ENCODE measurements at places on chromosomes 11 and 22. TPM values are rescaled to one million over a fixed set of nuclear protein-coding genes. Genes with fewer than 3 reads are reported as not detected.
A peak's percentile ranks its signal among the peaks of the same experiment; 100 is the strongest.

RNH1 gene
- total RNA-seq: 101 TPM

CD3D gene
- 1.8 TPM for total RNA-seq

GSTT4 gene
- not detected for total RNA-seq

MEI1 gene
- 28.9 TPM for total RNA-seq

RIBC2 gene
- 0.32 TPM for total RNA-seq

ANO3 gene
- not detected for total RNA-seq

CEP126 gene
- total RNA-seq: 1.4 TPM

BRSK2 gene
- total RNA-seq: 0.11 TPM

- H3K4me1 ChIP-seq: no peaks in the 10 kb centered on the region
- H3K27me3 ChIP-seq: no peaks in the 10 kb centered on the region
- H3K36me3 ChIP-seq: no peaks in the 10 kb centered on the region
- no peak overlapping the region for H3K27ac ChIP-seq
- no peak overlapping the region for H3K4me3 ChIP-seq
- no peak for DNase-seq
Observed at GRCh38 chr11:1350086-1350725, 39.5 kb upstream of the BRSK2 start.

GRCh38 chr22:46078241-46079092 is 71.9 kb upstream of the PPARA start:
- no peaks in the 10 kb centered on the region for H3K27me3 ChIP-seq
- DNase-seq: no peak
- H3K27ac ChIP-seq: no peak overlapping the region

- peak overlapping the region; percentile 95 for H3K27ac ChIP-seq
- no peaks in the 10 kb centered on the region for H3K27me3 ChIP-seq
- no peak for DNase-seq
- H3K36me3 ChIP-seq: peaks cover 38% of the 10 kb centered on the region
- H3K4me3 ChIP-seq: peak overlapping the region; percentile 97
Observed at GRCh38 chr11:64879244-64879900, 951 bp upstream of the EHD1 start.

GRCh38 chr22:30830907-30831306 is 136.2 kb downstream of the OSBP2 start:
- peaks cover 7% of the 10 kb centered on the region for H3K27me3 ChIP-seq
- H3K36me3 ChIP-seq: no peaks in the 10 kb centered on the region
- H3K4me1 ChIP-seq: no peaks in the 10 kb centered on the region
- no peak overlapping the region for H3K27ac ChIP-seq

- H3K4me3 ChIP-seq: peak overlapping the region; percentile 58
- no peaks in the 10 kb centered on the region for H3K36me3 ChIP-seq
- no peak for DNase-seq
- peaks cover 36% of the 10 kb centered on the region for H3K27me3 ChIP-seq
Observed at GRCh38 chr11:123357990-123358827, 71.9 kb upstream of the GRAMD1B start.

GRCh38 chr11:96259134-96259830 is 83.7 kb downstream of the MAML2 start:
- H3K36me3 ChIP-seq: no peaks in the 10 kb centered on the region
- peak overlapping the region; percentile 99 for H3K27ac ChIP-seq
- H3K4me3 ChIP-seq: peak overlapping the region; percentile 75
- H3K27me3 ChIP-seq: no peaks in the 10 kb centered on the region
- H3K4me1 ChIP-seq: peaks cover 82% of the 10 kb centered on the region

DNA sequence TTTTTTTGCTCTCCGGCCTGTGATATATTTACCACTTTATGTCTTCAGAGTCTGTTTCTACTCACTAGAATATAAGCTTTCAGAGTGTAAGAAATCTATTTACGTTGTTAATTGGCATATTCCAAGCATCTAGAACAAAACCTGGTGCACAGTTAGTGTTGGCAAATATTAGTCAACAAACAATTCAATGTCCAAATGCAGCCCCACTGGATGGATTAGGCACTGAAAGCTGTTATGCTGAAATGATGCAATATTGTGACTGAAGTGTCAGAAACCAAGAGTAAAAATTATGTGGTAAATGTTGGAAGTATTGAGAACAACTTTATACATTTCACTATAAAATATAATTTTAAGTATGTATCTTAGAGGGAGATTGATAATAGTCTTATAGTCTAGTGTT is 24.8 kb downstream of the CASP4 start:
- no peaks in the 10 kb centered on the region for H3K27me3 ChIP-seq
- no peak overlapping the region for H3K27ac ChIP-seq
- peaks cover 61% of the 10 kb centered on the region for H3K36me3 ChIP-seq

DNA sequence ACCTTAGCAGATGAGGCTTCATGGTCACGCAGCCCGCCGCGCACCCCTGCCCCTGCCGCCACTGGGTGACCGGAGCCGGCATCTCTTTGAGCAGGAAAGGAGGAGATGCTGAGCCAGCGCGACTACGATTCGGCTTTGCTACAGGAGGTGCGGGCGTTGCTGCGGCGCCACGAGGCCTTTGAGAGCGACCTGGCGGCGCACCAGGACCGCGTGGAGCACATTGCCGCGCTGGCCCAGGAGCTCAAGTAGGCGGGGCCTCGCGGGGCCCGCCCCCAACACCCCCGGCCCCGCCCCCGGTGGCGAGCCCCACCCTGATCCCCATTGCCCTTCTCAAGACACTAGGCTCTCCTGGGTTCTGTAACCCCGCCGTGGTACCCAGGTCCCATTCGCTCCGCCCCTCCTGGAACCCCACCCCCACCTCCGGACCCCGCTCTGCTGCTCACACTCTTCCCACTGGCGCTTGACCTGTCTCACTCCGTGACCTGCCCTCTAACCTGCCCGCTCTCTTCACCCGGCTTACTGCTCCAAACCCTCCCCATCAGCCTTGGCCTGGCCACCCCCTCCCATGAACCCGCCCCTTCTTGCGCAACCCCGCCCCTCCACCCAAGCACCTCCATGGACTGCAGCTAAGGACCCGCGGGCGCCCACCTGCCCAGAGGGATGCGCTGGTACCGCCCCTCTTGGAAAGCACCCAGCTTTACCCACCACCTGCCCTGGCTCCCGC is 9.1 kb downstream of the CTSF start:
- H3K27me3 ChIP-seq: peaks cover 16% of the 10 kb centered on the region
- no peaks in the 10 kb centered on the region for H3K36me3 ChIP-seq
- no peak overlapping the region for H3K4me3 ChIP-seq
- no peak overlapping the region for H3K27ac ChIP-seq
- no peak for DNase-seq

- no peak overlapping the region for H3K27ac ChIP-seq
- peaks cover 7% of the 10 kb centered on the region for H3K27me3 ChIP-seq
- no peak overlapping the region for H3K4me3 ChIP-seq
- H3K36me3 ChIP-seq: no peaks in the 10 kb centered on the region
Observed at GRCh38 chr11:134901955-134902918, 490.2 kb upstream of the B3GAT1 start.

GRCh38 chr22:29700900-29701154 is 19.0 kb upstream of the CABP7 start:
- H3K36me3 ChIP-seq: peaks cover 23% of the 10 kb centered on the region
- no peak for DNase-seq
- peaks cover 4% of the 10 kb centered on the region for H3K27me3 ChIP-seq
- no peak overlapping the region for H3K27ac ChIP-seq
- H3K4me3 ChIP-seq: no peak overlapping the region
- peaks cover 20% of the 10 kb centered on the region for H3K4me1 ChIP-seq

DNA sequence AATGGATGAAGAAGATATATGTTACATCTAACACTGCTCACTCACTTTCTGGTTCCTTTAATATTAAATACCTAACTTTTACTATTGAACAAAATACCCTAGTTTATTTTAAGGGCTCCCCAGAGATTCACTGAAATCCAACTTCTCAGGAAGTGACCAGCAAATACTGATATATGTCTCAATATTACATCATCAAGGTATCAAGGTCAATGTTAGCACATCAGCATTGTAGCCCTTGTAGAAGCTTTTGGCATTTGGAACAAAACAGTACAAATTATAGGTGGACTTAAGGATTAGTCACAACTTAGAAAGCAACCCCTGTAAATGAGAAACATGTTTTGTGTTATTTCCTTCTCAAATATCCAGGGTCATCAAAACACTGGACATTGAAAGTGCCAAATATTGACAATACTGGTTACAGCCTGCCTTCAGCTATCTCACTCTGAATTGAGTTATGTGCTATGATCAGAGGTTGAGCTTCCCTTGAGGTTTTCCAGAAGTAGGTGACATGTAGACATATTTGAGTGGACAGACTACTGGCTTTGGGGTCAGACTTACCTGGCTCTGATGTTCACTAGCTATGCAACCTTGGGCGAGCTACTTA is 1.9 kb upstream of the ATL3 start:
- H3K4me1 ChIP-seq: peaks cover 21% of the 10 kb centered on the region
- no peak overlapping the region for H3K27ac ChIP-seq
- no peaks in the 10 kb centered on the region for H3K27me3 ChIP-seq
- H3K4me3 ChIP-seq: no peak overlapping the region
- peaks cover 3% of the 10 kb centered on the region for H3K36me3 ChIP-seq
- no peak for DNase-seq

GRCh38 chr11:117610045-117610444 is 187.0 kb downstream of the DSCAML1 start:
- peaks cover 21% of the 10 kb centered on the region for H3K27me3 ChIP-seq
- no peak overlapping the region for H3K4me3 ChIP-seq
- H3K36me3 ChIP-seq: no peaks in the 10 kb centered on the region
- H3K27ac ChIP-seq: no peak overlapping the region
- no peak for DNase-seq

- no peaks in the 10 kb centered on the region for H3K4me1 ChIP-seq
- no peaks in the 10 kb centered on the region for H3K36me3 ChIP-seq
- DNase-seq: no peak
- H3K27me3 ChIP-seq: no peaks in the 10 kb centered on the region
Observed at GRCh38 chr11:114609429-114609828, 13.8 kb upstream of the NXPE4 start.

DNA sequence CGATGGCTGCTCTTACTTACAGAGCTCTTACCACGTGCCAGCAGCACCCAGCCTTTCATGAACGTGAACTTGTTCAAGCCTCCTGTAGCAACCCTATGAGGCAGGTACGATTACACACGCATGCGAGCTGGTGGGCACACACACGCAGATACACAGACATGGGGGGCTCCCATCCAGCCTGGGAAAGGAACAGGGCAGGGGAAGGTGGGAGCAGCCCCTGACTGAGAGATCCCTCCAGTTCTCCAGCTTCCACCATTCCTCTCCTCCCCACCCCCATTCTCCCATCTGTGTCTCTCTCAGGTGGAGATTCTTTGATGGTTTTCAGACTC is 37.6 kb upstream of the WNT11 start:
- DNase-seq: no peak
- H3K27ac ChIP-seq: no peak overlapping the region
- no peak overlapping the region for H3K4me3 ChIP-seq
- peaks cover 4% of the 10 kb centered on the region for H3K27me3 ChIP-seq
- no peaks in the 10 kb centered on the region for H3K36me3 ChIP-seq

- no peak for DNase-seq
- H3K27ac ChIP-seq: peak overlapping the region; percentile 95
- H3K4me1 ChIP-seq: peaks cover 53% of the 10 kb centered on the region
- peaks cover 87% of the 10 kb centered on the region for H3K36me3 ChIP-seq
Observed at GRCh38 chr11:65654375-65655349, 8.1 kb downstream of the RELA start.

- no peak overlapping the region for H3K27ac ChIP-seq
- DNase-seq: no peak
- peaks cover 2% of the 10 kb centered on the region for H3K27me3 ChIP-seq
- no peak overlapping the region for H3K4me3 ChIP-seq
- no peaks in the 10 kb centered on the region for H3K4me1 ChIP-seq
- no peaks in the 10 kb centered on the region for H3K36me3 ChIP-seq
Observed at GRCh38 chr11:127825183-127825582, 762.2 kb downstream of the ETS1 start.

- no peak for DNase-seq
- H3K4me1 ChIP-seq: no peaks in the 10 kb centered on the region
- H3K27me3 ChIP-seq: peaks cover 3% of the 10 kb centered on the region
- H3K36me3 ChIP-seq: no peaks in the 10 kb centered on the region
- H3K4me3 ChIP-seq: no peak within 1 kb of the TSS
Observed at GRCh38 chr11:4697585-4697984, at the start of gene OR51E2. OR51E2 (minus strand) TSS chr11:4697853; CDS start chr11:4682711, 15,142 bp downstream.

GRCh38 chr11:83069441-83070043 is 2.2 kb downstream of the RAB30 start:
- peaks cover 75% of the 10 kb centered on the region for H3K4me1 ChIP-seq
- peaks cover 45% of the 10 kb centered on the region for H3K36me3 ChIP-seq
- no peak overlapping the region for H3K4me3 ChIP-seq
- no peak for DNase-seq
- H3K27ac ChIP-seq: no peak overlapping the region
- no peaks in the 10 kb centered on the region for H3K27me3 ChIP-seq

DNA sequence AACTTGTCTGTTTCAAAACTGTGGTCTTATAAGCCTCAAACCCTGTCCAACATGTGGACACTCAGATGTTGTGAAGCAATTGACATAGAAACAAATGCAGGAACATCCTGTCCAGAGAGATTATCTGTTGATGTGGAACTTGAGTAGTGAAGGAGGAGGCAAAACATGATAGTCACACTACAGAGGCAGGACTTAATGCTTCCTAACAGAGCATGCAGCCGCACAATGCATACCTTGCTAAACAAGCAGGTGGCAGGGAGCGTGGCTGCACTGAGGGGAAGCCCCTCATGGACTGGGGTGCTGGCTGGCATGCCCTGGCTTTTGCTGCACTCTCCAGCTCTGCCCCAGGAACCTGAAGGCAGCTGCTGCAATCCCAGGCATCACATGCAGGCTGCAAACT is 5.3 kb downstream of the C22orf39 start:
- no peak overlapping the region for H3K27ac ChIP-seq
- H3K36me3 ChIP-seq: peaks cover 60% of the 10 kb centered on the region
- no peaks in the 10 kb centered on the region for H3K27me3 ChIP-seq
- no peak for DNase-seq
- H3K4me3 ChIP-seq: no peak overlapping the region

GRCh38 chr11:65573391-65574079 is 1.2 kb downstream of the FAM89B start:
- peak overlapping the region; percentile 83 for H3K4me3 ChIP-seq
- H3K36me3 ChIP-seq: peaks cover 23% of the 10 kb centered on the region
- peaks cover 77% of the 10 kb centered on the region for H3K4me1 ChIP-seq
- peak overlapping the region; percentile 90 for H3K27ac ChIP-seq
- no peak for DNase-seq

GRCh38 chr11:130706572-130706971 is 209.7 kb downstream of the SNX19 start:
- H3K27ac ChIP-seq: no peak overlapping the region
- no peak for DNase-seq
- H3K27me3 ChIP-seq: peaks cover 6% of the 10 kb centered on the region
- no peak overlapping the region for H3K4me3 ChIP-seq
- H3K4me1 ChIP-seq: no peaks in the 10 kb centered on the region

- H3K36me3 ChIP-seq: peaks cover 26% of the 10 kb centered on the region
- peak overlapping the region; percentile 92 for H3K27ac ChIP-seq
- peak; percentile 11 for DNase-seq
- no peaks in the 10 kb centered on the region for H3K27me3 ChIP-seq
Observed at GRCh38 chr11:68040957-68041591, 2.2 kb downstream of the TCIRG1 start.

GRCh38 chr11:114044042-114044871 is 15.3 kb upstream of the ZBTB16 start:
- H3K27ac ChIP-seq: no peak overlapping the region
- peaks cover 17% of the 10 kb centered on the region for H3K27me3 ChIP-seq
- DNase-seq: no peak
- H3K4me1 ChIP-seq: peaks cover 4% of the 10 kb centered on the region
- H3K36me3 ChIP-seq: no peaks in the 10 kb centered on the region

All from activated B cell treated with CpG ODN at 0.5 μM for 24 hours (primary cell).